ENCODE measurements at places on chromosomes 4 and X. TPM values are rescaled to one million over a fixed set of nuclear protein-coding genes. Genes with fewer than 3 reads are reported as not detected.

DNA sequence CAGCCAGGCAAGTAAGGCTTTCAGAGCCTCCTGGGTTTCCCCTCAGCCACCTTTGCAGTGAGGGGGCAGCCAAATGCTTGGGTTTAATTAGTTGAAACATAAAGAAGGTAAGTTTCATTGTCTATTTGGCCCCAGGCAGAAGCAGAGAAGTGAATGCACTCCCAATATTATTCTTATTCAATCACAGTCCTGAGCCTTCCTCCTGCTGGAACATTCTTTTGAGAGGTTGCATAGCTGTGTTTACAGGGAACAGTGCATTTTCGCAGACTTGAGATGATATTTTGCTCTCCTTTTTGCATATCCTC is 13.9 kb downstream of the SLC2A9 start:
- DNase-seq: no peak

GPC3 gene
- total RNA-seq: 4.7 TPM

DNA sequence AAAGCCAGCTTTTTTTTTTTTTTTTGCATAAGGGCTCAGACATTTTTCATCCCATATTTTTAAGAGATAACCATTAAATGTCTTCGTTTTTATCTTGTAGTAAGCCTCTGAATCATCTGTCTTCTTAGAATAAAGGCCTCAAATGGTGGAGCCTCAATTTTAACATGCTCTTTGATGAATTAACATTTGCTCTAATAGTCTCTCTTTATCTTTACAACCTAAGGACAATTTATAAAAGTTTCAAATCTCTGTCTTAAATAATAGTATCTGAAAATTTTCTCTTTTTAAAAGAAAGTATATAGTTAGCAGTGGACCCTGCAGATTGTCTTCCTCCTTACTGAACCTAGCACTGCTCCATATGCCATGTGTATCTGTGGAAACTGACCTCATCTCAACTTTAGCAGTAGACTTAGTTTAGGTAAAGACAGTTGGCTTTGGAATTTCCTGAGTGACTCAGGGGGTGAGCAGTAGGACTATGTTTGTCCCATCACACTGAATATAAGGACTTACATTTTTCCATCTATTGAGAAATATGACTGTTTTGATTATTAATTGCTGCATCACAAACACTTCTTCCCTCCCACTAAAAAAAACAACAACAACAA is 1658.0 kb downstream of the STIM2 start:
- DNase-seq: no peak

EGF gene
- 15.0 TPM for total RNA-seq

DNA sequence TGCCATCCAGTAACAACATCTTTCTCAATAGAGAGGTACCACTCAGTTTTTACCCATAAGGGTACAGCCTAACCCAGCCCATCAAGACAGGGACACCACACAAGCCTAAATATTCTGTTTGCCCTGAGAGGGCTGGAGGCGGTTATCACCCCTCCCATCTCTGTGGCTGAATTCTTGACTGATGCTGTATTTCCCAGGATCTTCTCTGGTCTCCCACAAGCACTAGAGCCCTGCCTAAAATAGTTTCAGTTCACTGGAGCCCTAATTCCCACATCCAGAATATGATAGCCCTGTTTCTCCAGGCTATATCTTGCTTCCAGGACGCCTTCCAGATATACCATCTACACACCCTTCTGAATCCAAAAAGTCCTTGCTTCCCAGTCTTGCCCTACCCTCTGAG is 91.6 kb upstream of the NMU start:
- DNase-seq: no peak

DNA sequence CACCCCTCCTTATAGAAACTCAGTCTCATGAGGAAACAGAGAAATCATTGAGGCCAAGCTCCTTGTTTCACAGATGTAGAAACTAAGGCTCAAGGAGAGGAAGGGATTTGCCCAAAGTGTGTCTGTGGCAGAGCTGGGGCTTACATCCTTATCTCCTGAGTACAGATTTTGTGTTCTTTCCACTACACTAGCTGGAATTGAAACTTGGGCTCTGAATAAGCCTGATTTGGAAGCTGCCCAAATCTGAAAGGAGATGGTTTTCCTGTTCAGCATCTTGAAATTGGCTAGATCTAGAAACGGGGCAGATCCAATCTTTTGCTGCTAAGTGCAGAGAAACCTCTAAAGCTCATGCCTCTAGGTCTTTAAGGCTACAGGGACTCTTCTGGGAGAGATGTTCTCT is 24.3 kb downstream of the AWAT2 start:
- DNase-seq: no peak

GRCh38 chr4:122716825-122717448 is 15.6 kb upstream of the BBS12 start:
- peak; percentile 72 for DNase-seq

DNA sequence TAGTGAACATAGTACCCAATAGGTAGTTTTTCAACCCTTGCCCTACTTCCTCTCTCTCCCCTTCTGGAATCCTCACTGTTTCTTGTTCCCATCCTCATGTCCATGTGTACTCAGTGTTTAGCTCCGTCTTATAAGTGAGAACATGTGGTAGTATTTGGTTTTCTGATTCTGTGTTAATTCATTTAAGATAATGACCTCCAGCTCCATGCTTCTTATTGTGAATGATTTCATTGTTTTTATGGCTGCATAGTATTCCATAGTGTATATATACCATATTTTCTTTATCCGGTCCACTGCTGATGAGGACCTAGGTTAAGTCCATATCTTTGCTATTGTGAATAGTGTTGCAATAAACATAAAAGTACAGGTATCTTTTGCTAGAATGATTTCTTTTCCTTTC is 31.0 kb downstream of the IRF2 start:
- no peak for DNase-seq

GRCh38 chrX:37995428-37995827 is 10.9 kb upstream of the SYTL5 start:
- DNase-seq: no peak

- no peak for DNase-seq
Observed at GRCh38 chrX:74371425-74372222, 49.7 kb upstream of the SLC16A2 start.

- DNase-seq: no peak
Observed at GRCh38 chrX:50066318-50066937, 134.4 kb downstream of the AKAP4 start.

- no peak for DNase-seq
Observed at GRCh38 chr4:84894621-84895020, 71.9 kb downstream of the WDFY3 start.

SRPX2 gene
- 1.1 TPM for total RNA-seq

DNA sequence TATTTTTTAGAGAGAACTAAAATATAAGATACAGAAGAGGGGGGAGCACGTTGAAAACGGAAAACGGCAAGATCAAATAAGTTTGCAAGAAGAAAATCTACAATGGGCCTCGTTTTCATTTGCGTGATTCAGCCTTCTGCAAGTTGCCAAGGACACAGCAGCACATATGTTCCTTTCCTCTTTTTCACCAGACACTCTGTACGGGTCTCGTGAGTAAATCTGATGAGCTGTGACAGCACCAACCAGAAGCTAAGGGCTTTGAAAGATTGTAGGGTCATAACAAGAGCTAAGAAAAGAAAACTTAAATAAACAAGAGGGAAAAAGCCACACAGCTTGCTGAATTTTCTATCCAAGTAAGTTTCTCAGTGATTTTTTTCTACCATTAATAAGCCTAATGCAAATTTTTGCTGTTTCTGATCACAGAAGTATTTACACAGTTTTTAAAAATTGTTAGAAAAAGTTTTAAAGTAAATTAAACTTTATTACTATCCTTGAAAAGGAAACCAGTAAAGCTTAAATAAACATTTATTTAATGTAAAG is 63.4 kb downstream of the SCML2 start:
- no peak for DNase-seq

DNA sequence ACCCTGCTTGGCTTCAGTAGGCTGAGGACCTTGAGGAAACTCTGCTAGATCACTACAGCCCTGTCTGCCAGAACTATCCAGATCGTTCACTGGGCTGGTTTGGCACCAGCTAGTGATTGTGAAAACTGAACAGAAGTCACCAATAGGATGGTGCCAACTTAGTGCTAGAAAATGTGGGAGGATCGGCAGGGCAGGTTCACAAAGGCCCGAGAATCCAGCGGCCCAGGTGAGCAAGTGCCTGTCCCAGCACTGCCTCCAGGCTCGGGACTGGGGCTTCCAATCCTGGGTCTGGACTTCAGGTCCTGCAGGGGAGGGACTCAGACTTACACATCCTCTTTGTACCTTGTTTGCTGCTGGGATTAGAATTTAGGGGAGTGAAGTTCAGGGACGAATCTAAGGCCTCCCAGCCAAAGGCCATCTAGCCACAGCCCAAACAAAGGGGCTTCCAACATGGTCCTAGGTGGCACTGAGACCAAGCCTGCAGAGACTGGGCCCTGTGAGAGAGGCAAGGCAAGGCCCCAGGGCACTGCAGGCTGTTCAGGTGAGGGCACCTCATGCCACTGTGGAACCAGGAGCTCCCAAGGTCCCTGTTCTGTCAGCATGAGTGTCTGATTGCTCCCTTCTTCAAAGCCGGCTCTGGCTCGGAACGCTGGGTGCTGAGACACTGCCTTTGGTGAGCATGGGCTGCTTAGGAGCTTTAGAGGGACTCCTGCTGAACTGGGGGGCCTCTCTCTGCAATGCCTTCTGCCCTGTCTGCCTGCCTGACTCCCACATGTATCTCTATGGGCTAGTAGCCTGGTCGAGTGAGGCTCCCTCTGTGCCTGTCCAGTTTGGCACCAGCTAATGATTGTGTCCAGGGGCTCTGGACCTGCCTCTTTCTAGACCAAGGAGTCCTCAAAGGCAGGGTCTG is 20.7 kb upstream of the ZNF185 start:
- DNase-seq: no peak

THOC2 gene
- 94.3 TPM for total RNA-seq

QDPR gene
- 25.8 TPM for total RNA-seq

- DNase-seq: no peak
Observed at GRCh38 chrX:10875995-10876394, 235.1 kb upstream of the HCCS start.

DNA sequence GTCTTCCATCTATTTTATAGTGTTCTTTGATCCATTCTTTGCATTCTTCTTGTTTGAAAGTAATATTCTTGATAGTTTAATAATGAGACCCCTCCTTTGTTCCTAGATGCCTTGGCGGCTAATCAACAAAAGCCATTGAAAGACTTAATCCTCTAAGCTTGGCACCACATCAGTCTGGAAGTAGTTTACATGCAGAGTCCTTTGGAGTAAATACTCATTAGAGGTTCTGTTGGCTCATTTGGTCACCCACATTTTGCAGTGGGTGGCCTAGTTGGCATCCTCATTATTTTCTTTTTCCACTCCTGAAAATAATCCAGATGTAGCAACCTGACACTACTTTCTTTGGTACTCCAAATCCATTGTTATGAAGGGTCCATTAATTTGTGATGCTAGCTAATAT is 64.5 kb downstream of the DKK2 start:
- DNase-seq: no peak

DNA sequence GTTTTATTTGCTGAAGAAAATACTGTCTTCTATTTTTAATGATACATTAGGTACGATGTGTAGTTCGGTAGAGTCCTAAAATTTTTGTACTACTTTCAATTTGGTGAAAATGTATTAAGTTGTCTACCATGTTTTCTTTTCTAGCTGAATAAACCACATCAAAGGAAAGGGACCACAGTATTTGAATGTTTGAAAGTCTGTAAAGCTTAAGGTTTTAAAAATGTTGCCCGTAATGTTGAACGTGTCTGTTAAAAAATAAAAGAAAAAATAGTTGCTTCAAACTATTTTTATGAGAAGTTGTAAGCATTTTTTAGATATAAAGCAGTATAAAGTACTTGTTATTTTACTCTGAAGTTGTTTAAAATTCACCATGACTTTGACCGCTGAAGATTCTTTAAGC is 3.2 kb downstream of the CDKN2AIP start:
- DNase-seq: no peak

GRCh38 chr4:110287130-110287529 is 88.7 kb upstream of the ELOVL6 start:
- DNase-seq: no peak

GRCh38 chr4:119041396-119041795 is 94.2 kb upstream of the MYOZ2 start:
- DNase-seq: no peak

- DNase-seq: no peak
Observed at GRCh38 chr4:78624048-78624447, 72.5 kb downstream of the ANXA3 start.

All from endothelial cell (in vitro differentiated cells).